Stimulated activated CD8-positive, alpha-beta memory T cell treated with anti-CD3 and anti-CD28 coated beads, Interleukin-7, amount 100 ng/mL, for 48 hours (primary cell): ENCODE measurements at places on chromosomes 16 and 17.

DNA sequence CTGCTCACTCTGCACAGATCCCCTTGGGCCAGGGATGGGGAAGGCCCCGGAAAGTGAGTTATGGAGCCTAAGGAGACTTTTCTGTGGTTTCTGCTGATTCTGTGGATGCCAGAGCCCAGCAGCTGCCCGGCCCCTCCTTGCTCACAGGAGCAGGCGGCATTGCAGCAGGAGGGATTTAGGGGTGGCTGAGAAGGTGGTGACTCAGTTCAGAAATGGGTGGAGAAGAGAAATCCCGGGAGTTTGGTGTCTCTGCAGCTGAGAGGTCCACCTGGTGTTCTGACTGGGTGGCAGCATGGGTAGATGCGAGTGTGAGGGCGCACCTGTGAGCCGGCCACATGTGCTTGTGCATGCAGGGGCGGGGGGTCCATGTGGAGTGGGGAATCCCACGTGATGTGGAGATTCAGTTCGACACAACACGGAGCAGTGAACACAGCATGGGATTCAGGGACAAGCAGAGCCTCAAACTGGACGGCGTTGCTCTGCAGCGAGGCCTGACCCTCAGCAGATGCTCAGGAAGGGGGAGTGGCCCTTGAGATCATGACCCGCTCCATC lies 16.0 kb upstream of the SPPL2C start:
- no peak for DNase-seq

- DNase-seq = no peak
Observed at GRCh38 chr17:74117999-74118421, 85.5 kb upstream of the RPL38 start.

DNA sequence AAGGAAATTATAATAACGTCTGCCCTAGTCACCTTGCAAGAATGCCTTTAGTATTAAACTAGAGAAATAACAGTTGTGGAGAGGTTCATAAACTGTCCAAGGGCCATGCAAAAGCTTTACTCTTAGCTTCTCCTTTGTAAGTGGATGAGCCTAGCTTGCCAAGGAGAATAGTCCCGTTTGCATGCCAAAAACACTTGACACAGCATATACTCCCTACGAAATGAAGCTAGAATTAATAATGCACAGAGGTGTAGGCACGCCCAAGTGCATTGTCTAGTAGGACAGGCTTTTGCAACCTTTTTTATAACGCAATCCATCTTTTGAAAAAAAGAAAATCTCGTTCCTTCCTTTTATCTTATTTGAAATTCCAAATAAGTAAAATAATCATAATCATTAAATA lies 12.8 kb upstream of the CDRT4 start:
- no peak for DNase-seq

GRCh38 chr17:53166731-53167130 lies 656.0 kb upstream of the KIF2B start:
- no peak for DNase-seq

- DNase-seq = no peak
Observed at GRCh38 chr16:16093628-16094332, 129.5 kb downstream of the ABCC6 start.

DNA sequence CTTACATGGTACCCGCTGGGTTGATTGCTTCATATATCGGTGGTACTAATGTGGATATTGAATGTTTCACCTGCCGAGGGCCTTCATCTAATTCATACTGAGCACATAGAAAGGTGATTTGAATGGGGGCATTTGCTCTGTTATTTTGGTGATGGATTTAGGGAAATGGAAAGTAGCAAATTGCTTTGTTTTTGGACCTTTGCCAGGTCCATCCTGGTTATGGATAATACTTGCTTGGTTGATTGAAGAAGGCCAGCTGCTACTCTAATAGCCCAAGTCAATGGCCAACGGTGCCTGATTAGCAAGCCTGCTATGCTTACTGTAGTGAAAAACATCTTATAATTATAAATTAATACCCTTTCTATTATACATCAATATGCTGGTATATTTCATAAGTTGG lies 253.6 kb downstream of the CDH13 start:
- DNase-seq = no peak
